Mononuclear cell (primary cell): ENCODE measurements at places on chromosomes 12 and 14. TPM values are rescaled to one million over a fixed set of nuclear protein-coding genes. Genes with fewer than 3 reads are reported as not detected.

Gene SLC5A8
- total RNA-seq: not detected

Gene PRB2
- not detected for total RNA-seq

Gene SYT1
- 2.5 TPM for total RNA-seq

Gene B3GNT4
- total RNA-seq: 0.10 TPM

Gene CCDC175
- total RNA-seq: 0.84 TPM

Gene FSCB
- under 0.01 TPM for total RNA-seq

Gene SDR9C7
- total RNA-seq: not detected

Gene ART4
- not detected for total RNA-seq

Gene PUS1
- 4.5 TPM for total RNA-seq

Gene MRPS35
- total RNA-seq: 57.7 TPM

Gene NKX2-1
- not detected for total RNA-seq

Gene SOAT2
- total RNA-seq: 0.21 TPM

Gene FAM90A1
- total RNA-seq: not detected

Gene KLRB1
- total RNA-seq: 45.7 TPM

Gene SLC22A17
- 5.6 TPM for total RNA-seq

Gene STAB2
- total RNA-seq: not detected

Gene ZNF740
- total RNA-seq: 15.2 TPM

Gene EP400
- 20.5 TPM for total RNA-seq

Gene KDM5A
- total RNA-seq: 123 TPM

Gene LPAR5
- total RNA-seq: 4.1 TPM

Gene SERPINA1
- total RNA-seq: 453 TPM

Gene CPNE6
- total RNA-seq: not detected

Gene TAS2R43
- total RNA-seq: not detected

Gene LRRIQ1
- 0.52 TPM for total RNA-seq

Gene WDR89
- total RNA-seq: 19.4 TPM

Gene CIROP
- not detected for total RNA-seq

Gene TSHR
- total RNA-seq: 0.21 TPM

Gene GALNT9
- total RNA-seq: 0.63 TPM
